HepG2 (cell line): ENCODE measurements at places on chromosomes 5 and 9.

DNA sequence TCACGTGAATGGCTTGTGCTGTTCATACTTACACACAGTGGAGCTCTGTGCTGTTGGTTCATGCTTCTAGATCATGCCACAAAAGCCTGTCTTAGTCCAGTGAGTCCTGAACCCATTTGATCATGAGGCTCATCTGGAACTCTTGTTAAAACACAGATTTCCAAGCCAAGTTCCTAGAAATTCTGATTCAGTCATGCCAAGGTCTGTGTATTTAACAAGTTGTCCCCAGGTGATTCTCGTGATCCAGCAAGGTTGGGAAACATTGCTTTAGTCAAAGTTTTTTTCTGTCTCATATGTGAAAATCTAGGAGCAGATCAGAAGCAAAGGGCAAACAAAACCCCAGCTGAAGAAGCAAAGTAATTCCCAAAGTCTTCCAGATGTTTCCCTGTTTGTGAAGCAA, 112.5 kb upstream of the GAS1 start:
- DNase-seq: no peak

DNA sequence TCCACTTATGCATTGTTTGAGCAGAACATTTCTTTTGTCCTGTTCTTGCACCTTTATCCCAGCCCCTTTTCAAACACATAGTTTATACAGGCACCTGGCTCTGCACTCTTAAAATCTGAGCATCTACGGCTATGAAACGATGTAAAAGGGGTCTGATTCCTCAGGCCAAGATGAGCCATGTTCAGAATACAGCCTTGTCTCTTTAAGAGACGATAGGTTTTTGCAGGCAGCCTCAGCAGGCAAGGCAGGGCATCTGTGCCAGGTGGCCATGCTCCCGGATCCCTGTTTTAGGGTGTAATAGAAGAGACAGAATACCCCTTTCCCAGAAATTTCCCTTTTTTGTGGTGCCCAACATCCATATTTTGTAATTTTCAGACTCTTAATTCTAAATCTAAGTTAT, 89.1 kb upstream of the NFIB start:
- no peak for DNase-seq

GRCh38 chr5:33267801-33268200, 173.0 kb upstream of the TARS1 start:
- no peak for DNase-seq

GRCh38 chr5:169651526-169651925, 14.5 kb downstream of the DOCK2 start:
- no peak for DNase-seq

DNA sequence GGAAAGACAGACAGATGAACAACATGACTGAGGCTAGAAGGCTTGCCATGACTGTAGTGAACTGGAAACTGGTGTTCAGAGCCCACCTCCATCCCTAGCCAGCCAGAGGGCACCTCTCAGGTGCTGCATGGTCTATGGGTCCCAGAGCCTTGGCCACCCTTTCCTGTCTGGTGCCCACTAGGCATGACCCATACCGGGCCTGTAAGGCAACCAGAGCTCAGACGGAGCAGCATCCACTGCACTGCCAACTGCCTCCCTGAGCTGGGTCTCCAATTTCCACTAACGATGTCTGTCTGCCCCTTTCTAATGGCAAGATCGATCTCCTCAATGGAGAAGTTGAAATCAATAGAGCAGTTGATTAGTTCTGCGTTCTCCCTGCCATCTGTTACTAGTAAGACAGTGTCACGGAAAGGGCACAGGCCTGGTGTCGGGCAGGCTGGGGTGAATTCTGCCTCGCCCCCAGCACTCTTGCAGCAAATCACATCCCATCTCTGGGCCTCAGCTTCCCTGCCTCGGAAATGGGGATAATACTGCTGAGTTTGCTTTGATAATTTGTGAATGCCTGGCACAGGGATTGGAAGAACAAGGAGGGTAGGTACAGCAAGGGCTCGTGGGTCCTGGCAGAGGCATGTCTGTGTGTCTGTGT, 172.3 kb upstream of the MVB12B start:
- DNase-seq: no peak

- no peak for DNase-seq
These were observed 242.6 kb downstream of the KIAA0825 start for GRCh38 chr5:94375801-94376200.

GRCh38 chr5:100905259-100905914, 2.3 kb upstream of the ST8SIA4 start:
- no peak for DNase-seq

- DNase-seq: no peak
These were observed 128.2 kb upstream of the SEMA6A start for GRCh38 chr5:116702776-116703175.

DNA sequence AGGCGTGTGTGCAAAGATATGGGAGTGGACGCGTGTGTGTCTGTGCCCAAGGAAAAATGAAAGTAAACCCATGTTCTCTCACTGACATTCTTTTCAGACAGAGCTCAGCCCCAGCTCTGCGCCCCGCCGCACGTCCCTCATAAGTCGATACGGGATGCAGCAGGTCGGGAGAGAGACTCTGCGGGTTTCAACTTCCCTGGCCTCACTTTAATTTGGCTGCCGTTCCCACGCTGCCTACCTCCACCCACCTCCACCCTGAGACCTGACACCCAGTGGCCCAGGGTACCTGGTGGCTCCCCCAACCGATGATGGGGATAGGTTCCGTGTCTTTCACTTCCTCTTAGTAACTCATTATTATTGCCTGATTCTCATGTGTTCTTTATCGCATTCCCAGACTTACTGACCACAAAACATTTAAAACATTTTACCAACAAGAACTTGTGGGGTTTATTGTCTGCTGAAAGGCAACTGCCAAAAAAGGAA, 19.4 kb downstream of the LHX2 start:
- DNase-seq: no peak

DNA sequence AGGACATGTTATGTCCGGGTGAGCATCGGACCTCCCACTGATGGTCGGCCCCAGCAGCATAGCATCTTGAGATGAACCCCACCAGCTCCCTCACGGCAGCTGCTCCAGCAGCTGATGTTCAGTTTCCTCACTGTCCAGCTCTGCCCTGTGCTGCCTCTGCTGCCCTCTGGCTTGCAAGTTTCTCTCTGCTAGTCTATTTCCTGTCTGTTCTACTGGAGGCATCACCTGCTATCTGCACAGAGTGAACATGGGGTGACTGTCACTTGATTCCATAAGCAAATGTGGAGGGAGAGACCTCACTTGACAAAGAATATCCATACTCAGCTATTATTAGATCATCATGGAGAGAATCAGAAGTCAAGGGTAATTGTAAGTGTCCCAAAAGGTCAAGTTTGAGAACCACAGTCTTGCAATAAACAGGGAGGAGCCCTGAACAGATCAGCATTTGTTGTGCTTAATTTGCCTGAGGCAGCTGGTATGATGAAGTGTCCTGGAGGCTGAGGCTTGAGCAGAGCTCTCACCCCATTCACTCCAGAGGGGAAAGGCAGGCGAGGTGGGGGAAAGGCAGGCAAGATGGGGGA, 702.8 kb downstream of the SEMA5A start:
- DNase-seq: no peak

GRCh38 chr9:80440724-80441123, 869.0 kb downstream of the TLE4 start:
- no peak for DNase-seq

GRCh38 chr9:135944444-135945252, 16.5 kb downstream of the UBAC1 start:
- no peak for DNase-seq

DNA sequence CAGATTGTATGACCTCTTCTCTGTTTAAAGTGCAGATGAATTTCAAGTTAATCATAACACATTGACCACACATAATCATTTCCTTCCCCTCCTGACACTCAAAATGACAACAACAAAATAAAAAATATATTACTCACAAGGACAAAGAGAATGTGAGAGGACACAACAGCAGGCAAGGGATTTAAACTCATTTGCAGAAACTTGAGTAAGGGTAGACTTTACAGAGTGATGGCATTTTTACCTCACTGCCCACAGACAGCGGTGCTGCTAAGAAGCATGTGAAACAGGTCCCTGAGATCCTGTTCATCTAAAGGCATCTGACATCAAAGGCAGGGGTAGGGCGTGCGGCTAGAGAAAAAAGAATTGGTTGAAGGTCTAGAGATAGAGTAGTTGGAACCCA, 99.0 kb downstream of the TRIM36 start:
- DNase-seq: no peak

DNA sequence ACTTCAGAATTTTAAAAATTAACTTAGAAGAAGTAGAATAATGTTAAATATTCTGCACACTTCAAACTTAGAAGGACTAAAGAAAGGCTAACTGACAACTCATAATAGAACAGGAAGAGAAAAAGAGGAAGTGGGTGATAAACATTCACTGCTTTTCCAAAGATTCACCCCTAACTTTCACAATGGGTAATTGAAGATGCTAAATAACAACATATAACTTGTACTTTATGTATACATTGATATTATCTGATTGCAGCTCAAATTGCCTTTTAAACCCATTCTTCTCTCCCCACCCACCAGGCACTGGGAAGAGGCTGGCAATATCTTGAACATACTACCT, 376.6 kb downstream of the EFNA5 start:
- no peak for DNase-seq

DNA sequence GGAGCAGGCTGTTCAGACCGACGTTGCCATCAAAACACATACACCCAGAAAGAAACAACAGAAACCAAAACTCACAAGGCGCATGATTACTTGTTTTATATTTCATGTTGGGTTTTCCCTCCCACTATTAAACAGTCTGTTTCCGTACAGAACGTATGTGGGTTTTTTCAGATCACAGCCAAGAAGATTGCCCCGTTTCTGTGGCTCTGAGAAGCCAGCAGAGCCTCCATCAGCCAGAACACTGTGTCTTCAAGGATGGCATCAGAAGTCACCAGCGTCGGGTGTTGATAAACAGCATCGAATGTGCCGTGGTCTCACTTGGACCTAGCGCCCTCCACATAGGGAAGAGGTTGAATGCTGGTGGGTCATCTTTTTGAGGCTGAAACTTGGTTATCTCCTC, 42.8 kb downstream of the FAM78A start:
- DNase-seq: no peak
